Stimulated activated CD8-positive, alpha-beta memory T cell treated with anti-CD3 and anti-CD28 coated beads, Interleukin-7, amount 100 ng/mL, for 1 hour (primary cell): ENCODE measurements at places on chromosomes 7 and 10.
A peak's percentile ranks its signal among the peaks of the same experiment; 100 is the strongest.

DNA sequence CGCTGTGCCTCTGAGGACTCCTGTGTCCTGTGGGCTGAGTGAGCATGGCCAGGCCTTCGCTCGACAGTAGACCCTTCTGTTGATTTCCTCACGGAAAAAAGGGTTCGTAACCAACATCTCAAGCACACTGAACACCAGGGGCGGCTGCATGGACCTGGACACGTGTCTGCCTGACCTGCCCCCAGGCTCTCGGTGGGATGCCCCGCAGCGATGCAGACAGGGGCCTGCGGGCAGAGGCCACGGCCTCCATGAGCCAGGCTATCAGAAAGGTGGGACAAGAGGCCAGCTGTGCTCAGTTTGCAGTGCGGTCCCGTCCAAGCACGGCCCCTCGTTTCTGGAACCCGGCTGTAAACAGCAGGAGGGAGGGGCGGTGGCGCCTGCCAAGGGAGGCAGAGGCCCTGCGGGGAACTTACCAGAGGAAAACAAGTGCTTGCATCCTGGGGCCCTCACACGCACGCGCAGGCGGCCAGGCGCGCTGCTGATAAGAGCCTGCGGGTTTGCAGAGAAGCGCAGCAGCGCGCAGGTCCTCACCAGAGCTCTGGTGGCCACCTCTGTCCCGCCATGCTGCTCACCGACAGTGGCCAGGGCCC lies 10.6 kb downstream of the GPR146 start:
- no peak for DNase-seq

DNA sequence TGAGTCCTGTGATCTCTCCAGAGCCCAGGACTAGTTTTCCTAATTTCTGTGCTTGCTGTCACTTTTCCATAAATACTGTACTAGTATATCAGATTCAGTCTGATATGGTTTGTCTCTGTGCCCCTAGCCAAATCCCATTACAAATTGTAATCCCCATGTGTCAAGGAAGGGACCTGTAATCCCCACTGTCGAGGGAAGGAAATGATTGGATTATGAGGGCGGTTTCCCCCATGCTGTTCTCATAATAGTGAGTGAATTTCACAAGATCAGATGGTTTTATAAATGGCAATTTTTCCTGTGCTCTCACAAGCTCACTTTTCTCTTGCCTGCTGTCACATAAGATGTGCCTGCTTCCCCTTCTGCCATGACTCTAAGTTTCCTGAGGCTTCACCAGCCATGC lies 54.8 kb upstream of the IFRD1 start:
- DNase-seq: no peak

- DNase-seq: no peak
Measured at GRCh38 chr10:133088956-133089800, 1.5 kb downstream of the ADGRA1 start.

DNA sequence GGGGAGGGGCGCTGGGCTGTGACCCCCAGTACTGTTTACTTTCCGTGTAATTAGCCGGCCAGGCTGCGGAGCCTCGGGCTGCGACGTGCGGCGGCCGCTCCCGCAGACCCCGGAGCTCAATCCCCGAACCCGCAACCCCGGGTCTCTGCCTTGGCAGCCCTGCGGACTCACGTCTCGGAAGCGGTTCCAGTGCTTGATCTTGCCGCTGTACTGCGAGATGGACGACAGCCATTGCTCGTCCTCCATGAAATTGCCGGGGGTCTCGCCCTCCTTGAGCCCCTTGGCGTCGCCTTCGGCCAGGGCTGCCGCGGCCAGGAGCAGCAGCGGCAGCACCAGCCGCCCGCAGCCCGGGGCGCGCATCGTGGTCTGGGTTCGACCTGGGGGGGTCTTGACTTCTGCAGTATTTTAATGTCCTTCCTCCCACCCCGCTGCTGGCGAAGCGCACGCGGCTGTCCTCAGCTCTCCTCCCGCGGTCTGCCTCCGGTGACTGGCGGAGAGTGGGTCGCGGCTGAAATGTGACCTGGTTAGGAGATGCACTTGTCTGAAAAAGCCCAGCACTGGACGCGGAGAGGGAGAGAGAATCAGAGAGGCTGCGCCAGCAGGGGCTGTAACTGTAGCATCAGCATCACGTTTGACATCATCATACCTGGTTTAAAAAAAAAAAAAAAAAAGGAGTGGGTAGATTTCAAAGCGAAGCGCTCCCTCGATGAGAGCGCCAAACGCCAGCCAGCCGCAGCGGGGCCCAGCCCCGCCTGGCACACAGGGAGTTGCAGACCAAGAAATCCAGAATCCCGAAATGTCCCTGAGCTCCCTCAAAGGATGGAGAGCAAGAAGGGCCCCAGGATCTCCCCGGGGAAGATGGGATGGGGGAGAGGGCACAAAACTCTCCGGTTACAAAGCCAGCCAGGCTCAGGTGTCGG lies at the start of gene SPOCK2:
TSS of gene SPOCK2 (minus strand) at position 583 of the 920 bp plus-strand sequence. CDS start at position 360, 223 bp downstream.
- DNase-seq: peak; percentile 39

GRCh38 chr7:31054608-31055278 lies 2.6 kb downstream of the ADCYAP1R1 start:
- no peak for DNase-seq

GRCh38 chr7:45511721-45512597 lies 62.2 kb upstream of the ADCY1 start:
- no peak for DNase-seq

DNA sequence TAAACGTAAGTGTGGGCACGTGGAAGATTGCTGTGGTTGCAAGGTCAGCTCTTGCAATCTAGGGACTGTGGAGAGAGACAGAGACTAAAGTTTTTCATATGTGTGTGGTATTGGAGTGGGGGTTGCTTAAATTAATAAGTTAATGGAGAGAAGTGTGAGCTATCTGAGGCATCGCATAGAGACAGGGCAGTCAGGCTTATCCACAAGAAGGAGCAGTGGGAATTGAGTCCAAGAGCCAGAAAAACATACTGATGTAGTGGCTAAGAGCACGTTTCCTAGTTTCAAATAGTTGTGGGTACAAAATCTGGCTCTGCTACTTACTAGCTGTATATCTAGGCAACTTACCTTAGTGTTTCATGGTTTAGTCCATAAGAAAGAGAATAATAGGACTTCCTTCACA lies 65.8 kb downstream of the SORCS3 start:
- no peak for DNase-seq

GRCh38 chr7:90968871-90969270 lies 295.4 kb upstream of the FZD1 start:
- DNase-seq: no peak

- no peak for DNase-seq
Measured at GRCh38 chr7:90474284-90475210, 5.1 kb downstream of the PTTG1IP2 start.
